HCT116 (cell line): ENCODE measurements at places on chromosomes 12 and 14.

DNA sequence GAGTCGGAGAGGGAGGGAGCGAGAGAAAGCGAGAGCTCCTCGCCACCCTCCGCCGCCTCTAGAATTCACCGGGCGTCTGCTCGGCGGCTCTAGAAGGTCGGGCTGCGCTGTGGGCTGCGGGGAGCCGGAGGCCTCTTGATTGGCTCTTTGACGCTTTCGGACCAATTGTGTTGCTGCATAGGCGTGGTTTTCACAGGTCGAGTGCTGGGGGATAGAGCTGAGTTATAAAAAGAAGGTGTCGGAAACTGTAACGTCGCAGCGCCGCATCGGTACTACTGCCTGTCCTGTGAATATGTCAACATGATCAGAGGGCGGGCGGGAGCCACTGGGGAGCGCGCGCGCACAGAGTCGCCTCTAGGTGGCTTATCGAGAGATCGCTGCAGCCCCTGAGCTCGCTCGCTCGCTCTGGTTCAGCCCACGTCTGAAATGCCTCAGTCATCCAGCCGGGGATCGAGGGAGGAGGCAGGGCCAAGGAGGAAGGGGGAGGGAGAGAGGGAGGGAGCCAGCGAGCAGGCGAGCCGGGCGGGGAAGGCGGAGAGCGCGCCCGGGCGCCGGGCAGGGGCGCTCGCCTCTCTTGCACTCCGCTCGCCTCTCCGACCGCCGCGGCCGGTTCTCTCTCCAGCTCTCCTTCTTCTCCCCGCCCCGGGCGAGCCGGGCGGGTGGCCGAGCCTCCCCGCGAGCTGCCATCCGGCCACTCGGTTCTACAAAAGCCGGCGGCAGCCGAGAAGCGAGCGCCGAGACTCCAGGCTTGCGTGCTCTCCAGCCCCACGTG lies at the start of gene TBX3:
Gene TBX3, minus strand, starts transcription at position 78 of the 772 bp plus-strand sequence. CDS start 975 bp downstream, outside the sequence.
- peak; percentile 98 for DNase-seq

DNA sequence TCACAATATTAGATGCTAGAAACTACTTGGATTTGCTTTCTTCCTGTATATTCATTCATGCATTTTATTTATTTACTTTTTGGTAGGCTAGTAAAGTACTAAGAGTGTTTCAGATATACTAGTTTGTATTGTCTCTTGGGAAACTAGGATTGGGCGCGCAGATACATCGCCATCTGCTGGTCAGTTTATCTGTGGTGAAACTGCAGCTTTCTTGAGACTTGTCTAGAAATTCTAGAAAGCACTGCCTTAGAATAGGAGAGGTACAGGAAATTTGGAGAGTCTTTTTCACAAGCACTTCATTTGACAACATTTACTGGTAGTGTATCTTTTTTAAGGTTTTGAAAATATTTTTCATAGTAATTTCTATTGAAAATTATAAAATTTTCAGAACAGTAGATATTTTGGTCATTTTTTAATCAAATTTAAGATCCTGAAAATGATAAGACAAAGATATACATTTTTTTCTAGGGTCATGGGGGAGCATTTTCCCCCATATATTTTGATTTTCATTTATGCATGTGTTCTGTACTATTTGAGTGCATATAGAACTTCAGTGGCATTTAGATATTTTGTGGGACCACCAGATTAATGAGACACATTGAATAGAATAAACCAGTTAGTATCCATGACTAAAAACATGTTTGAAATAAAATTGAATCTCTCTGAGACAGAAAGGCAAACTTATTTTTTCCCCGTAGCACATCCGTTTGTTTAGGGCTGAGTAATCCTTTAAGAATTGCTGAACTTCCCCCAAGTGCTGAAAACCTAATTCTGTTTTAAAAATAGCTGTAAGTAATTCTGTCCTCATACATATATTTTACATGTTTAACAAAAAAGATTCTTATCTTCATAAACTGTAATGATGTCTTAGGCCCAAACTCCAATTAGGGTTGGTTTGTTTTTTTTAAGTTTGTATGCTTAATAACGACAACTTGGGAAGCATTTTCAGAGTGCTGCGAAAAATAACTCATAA lies 44.5 kb downstream of the SLC38A6 start:
- peak; percentile 41 for DNase-seq

DNA sequence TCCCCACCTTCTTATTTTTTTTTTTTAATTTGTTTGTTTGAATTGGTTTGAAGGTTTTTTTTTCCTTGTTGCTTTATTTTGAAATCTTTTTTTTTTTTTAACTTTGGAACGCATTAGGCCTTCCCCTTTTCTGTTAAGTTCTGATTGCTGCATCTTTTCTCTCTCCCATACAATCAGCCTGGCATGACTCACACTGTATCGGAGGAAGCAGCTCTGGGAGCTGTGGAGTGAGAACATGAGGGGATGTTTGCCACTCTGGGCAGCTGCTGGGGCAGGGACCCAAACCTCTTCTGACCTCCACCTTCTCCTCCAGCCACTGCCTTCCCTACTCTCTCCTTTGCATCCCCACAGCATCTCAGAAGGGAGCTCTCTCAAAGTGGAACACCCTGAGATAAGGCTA lies 160.3 kb upstream of the FKBP4 start:
- no peak for DNase-seq

DNA sequence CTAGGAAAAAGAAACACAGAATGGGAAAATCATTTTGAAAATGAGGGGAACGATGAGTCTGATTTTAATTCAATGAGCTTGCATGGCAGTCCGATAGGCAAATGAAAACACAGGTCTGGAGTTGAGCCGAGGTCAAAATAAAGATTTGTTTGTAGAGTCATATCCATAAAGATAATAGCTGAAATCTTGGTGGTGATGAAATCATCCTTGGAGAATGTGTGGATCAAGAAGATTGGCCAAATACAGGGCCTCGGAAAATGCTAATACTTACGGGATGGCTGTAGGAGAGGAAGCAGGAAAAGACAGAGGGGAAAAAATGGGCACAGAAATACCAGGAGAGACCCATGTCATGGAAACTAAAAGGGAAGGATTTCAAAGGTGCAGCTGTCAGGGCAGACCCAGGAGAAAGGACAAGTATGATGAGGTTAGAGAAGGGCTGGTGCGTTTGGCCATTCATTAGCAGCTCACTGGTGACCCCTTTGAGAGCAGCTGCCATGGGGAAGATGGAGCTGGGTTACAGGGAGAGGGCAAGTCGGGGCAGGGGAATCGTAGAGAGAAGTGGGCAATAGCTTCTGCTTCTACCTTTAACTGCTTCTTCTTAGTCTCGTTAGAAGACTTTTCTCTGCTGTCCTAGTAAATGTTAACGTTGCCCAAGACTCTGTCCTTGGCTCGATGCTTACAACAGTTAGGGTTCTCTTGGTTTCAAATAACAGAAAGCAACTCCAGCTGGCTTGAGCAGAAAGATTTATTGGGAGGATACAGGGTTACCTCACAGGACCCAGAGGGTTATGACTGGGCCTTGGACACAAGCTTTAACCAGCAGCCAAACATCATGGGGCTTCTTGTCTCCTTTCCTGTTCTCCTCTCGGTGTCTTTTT lies 161.8 kb downstream of the EFCAB11 start:
- no peak for DNase-seq

DNA sequence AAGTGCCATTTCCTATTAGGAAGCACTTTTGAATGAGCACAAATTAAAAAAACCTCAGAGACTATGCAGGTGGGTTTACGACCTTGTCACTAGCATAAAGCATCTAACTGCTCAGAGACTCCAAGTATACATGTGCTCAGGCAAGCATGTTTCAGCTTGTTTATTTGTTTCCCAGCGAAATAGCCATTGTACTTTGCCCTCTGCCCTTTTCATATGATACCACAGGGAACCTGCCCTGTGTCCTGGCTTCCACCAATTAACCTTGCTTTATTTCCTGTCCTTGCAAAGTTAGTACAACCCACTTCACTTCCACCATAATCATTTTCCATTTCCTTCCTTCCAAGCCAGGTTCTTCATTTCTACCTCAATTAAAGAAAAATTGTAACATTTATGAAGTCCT lies 194.9 kb downstream of the DUSP6 start:
- no peak for DNase-seq

GRCh38 chr12:76123259-76124212 lies 39.1 kb upstream of the NAP1L1 start:
- no peak for DNase-seq
